ENCODE measurements at places on chromosomes 5 and 9.

- no peak for DNase-seq
These were observed 16.3 kb downstream of the IL5 start for GRCh38 chr5:132526974-132527564.

GRCh38 chr5:154740483-154740882 lies 14.7 kb upstream of the LARP1 start:
- no peak for DNase-seq

GRCh38 chr5:127320032-127320965 lies 29.7 kb downstream of the MEGF10 start:
- DNase-seq = no peak

DNA sequence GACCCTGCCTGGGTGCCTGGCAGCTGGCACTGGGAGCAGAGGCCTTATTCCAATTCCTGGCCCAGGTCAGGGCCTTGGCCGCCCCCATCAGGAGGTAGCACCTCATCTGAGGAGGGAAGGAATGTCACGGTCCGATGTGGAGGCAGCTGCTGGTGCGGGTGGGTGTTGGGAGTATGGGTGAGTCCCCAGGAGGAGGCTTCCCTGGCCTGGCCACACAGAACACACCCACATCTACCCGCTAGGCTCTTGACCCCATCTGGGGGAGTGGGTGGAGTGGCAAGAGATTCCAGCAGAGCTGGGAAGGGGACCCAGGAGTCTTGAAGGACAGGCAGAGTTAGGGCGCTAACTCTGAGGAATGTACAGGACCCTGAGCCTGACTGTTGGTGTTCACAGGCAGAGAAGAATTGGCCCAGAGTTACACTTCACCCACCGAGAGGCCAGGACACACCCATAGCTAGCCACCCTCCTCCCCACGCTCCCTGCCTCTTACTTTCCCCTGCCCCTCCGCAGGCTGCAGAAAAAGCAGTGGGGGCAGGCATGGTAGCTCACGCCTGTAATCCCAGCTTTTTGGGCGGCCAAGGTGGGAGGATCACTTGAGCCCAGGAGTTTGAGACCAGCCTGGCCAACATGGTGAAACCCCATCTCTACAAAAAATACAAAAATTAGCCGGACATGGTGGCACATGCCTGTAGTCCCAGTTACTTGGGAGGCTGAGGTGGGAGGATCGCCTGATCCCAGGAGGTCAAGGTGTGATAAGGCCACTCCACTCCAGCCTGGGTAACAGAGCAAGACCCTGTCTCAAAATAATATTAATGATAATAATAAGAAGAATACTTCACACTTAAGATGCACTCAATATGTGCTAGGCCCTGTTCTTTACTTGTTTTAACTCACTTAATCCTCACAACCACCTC lies 6.0 kb downstream of the OLFML2A start:
- no peak for DNase-seq

GRCh38 chr5:5645198-5645597 lies 222.7 kb downstream of the ICE1 start:
- no peak for DNase-seq

DNA sequence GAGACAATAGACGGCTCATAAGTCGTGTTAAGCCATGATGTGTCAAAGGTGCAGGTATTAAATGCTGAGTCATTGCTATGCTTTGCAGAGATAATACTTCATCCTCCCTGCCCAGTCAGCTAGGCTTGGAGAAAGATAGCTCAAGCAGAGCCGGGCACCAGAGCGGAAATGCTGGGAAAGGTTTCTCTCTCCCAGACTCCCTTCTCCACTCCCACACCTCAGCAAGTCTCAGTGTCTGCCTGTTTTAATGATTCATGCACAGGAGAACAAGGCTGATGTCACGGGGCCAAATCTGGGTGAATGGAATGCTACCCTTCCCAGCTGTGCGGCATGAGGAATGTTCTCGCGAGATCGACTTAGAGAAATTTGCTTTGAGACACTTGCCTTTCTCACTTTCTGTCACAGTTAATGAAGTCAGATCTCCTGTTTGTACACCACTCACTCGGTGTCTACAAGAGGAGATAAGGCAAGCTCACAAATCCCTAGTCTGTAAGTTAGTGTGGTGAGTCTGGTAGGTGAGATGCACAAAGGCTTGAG lies 204.4 kb downstream of the EFNA5 start:
- DNase-seq = no peak

DNA sequence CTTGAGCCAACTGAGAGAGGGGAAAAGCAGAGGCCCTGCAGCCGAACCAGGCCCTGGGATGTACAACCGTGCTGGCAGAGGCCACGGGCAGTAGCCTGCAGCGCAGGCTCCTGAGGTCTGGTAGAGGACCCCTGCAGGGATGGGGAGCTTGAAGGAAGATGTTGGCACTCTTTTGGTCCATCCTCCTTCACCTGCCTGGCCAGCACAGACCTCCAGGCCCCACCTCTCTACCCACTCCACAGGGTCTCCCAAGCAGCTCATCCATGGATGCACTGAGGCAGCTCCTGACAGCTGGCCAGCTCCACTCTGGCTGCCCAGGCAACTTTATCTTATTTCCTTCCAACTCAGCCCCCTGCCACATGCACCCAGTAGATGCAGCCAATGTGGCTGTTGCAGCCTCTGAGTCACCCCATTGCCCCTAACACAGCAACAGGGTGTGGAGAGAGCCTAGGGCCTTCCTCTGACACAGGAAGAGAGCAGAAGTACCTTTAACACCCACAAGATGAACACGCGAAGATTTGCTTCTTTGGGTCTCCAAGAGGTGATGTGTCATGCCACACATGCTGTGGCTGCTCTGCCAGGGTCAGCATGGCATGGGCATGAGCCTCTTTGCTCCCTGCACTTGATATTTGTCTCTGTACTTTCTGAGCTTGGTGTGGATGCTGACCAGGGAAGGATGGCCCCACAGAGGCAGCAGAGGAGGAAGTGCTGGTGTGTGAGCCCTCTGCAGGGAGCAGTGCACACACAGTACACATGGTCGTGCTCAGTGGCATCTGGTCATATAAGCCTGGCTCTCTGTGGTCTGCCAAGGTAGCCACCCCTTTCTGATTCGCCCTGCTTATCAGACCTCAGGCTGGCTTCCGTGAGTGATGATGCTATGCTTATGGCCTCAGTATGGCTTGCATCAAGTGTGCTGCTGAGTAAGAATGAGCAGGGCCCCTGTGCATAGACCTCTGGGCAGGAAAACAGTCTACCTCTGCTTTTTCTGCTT lies 117.2 kb downstream of the NRG2 start:
- no peak for DNase-seq

GRCh38 chr5:164555809-164556208 lies 1050.4 kb downstream of the MAT2B start:
- DNase-seq = no peak

- no peak for DNase-seq
These were observed 441.8 kb upstream of the SGCD start for GRCh38 chr5:155885199-155885598.

GRCh38 chr9:87629104-87629503 lies 96.8 kb upstream of the CTSL start:
- DNase-seq = no peak

DNA sequence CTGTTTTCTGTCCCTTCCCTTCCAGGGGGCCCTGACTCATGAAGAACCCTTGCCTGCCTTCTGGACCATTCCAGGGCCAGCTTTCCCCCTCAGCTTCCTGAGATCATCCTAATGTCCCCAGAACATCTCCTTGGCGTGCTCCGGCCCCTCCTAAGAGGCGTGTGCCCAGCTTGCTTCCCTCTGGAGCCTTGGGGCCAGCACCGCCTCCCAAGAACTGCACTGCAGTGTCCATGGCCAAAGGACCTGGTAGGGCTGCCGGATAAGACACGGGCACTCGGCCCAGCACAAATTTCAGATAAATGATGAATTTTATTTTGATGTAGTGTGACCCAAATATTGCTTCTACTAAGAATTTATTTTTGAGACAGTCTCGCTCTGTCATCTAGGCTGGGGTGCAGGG lies 20.7 kb upstream of the SLC12A7 start:
- no peak for DNase-seq

DNA sequence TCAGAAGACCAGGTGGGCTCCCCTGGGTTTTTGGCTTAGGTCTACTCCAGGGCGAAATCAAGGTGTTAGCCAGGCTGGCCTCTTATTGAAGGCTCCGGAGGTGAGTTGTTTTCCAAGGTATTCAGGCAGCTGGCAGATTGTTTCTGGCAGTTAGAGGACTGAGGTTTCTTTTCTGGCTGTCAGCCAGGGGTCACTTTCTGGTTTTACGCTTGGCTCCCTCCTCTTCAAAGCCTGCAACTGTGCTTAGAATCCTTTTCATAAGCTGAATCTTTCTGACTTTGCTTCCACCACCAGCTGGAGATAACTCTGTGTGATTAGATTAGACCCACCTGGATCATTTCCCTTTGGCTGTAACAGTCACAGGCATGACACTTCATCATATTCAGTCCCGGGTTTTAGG lies 24.6 kb downstream of the RFK start:
- peak; percentile 89 for DNase-seq

GRCh38 chr5:38069360-38069759 lies 189.0 kb upstream of the EGFLAM start:
- no peak for DNase-seq
